Stomach (tissue), 19 donors: ENCODE measurements at places on chromosomes 7 and 10. TPM values are rescaled to one million over a fixed set of nuclear protein-coding genes. Genes with fewer than 3 reads are reported as not detected.

The BICC1 gene
- total RNA-seq, result 25.0 TPM

The TRIP6 gene
- 8.5 TPM for total RNA-seq

The NPY gene
- 2.9 TPM for total RNA-seq

DNA sequence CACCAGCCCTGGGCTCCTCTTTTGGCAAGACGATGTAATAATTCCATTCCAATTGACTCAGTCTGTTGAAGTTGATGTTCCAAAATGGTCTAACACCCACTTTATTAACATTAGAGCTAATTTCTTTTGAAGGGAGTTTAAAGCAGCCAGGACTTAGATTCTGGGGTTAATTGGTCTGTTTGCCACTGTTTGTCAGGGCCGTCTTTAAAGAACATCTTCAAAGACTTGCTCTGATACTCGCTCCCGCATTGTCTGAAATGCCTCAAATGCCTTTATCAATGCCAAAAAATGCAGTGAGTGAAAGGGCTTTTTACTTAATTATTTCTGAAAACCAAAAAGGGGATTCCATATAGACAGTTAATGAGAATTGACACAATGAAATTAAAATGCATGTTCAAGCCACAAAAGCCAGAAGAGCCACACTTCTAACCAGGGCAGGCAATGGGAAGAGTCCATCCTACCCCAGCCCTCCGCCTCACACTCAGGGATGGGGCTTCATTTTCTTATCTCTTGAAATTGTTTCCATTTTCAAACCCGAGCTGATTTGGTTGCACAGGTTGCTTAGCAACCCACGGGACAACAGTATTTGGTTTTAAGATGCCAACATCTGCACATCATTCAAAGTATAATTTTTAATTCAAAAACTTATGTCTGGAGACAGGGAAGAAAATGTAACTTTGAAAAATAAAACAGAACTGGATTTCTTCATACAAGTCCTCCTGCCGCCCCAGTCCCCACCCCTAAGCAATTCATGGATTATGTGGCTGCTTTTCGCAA, 163.0 kb downstream of the FGFR2 start:
- no peaks in the 10 kb centered on the region for H3K36me3 ChIP-seq
- H3K4me3 ChIP-seq, result no peak overlapping the region
- H3K4me1 ChIP-seq, result peaks cover 22% of the 10 kb centered on the region
- no peak for DNase-seq
- no peak overlapping the region for H3K27ac ChIP-seq

- no peaks in the 10 kb centered on the region for H3K36me3 ChIP-seq
- no peak overlapping the region for H3K27ac ChIP-seq
- H3K4me3 ChIP-seq, result no peak overlapping the region
- no peaks in the 10 kb centered on the region for H3K4me1 ChIP-seq
Measured at GRCh38 chr10:48902096-48902495, 37.5 kb downstream of the LRRC18 start.

DNA sequence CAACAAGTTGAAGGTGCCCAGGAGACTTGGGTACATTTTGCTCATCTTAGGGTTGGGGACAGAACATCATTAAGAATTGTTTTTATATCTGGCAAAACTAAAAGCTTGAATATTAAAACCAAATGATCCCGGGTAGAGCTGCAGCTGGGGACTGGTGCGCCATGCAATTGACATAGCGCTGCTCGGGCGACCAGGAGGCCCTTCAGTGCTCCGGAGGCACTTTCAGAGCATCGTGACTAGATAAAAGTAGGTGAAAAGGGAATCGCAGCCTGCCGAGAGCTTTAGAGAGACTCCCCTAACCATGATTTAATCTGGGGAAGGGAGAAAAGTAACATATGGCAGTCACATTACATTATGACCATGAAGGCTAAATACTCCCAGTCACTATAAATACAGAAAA, 21.4 kb downstream of the FOXK1 start:
- no peaks in the 10 kb centered on the region for H3K27me3 ChIP-seq
- DNase-seq, result no peak
- peaks cover 86% of the 10 kb centered on the region for H3K4me1 ChIP-seq
- peak overlapping the region; percentile 60 for H3K27ac ChIP-seq
- no peaks in the 10 kb centered on the region for H3K36me3 ChIP-seq

DNA sequence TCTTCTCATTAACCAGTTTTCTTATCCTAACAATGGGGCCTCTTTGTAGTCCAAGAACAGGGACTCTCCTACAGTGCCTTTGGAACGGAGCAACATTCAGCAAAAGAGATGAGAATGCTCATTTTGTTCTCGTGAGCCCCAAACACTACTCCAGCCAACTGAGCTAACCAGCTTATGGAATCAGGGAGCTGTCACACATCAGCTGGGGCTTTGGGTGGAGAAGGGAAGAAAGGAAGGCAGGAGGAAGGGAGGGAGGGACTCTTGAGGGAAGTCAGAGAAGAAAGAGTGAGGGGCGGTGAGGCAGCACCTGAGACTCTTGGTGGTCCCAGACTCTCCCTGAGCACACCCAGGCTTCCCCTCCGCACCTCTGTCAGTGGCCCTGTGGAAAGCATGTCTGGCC, 123.1 kb downstream of the CLEC2L start:
- peaks cover 63% of the 10 kb centered on the region for H3K4me1 ChIP-seq
- no peaks in the 10 kb centered on the region for H3K27me3 ChIP-seq
- peak overlapping the region; percentile 83 for H3K27ac ChIP-seq
- peaks cover 33% of the 10 kb centered on the region for H3K36me3 ChIP-seq

DNA sequence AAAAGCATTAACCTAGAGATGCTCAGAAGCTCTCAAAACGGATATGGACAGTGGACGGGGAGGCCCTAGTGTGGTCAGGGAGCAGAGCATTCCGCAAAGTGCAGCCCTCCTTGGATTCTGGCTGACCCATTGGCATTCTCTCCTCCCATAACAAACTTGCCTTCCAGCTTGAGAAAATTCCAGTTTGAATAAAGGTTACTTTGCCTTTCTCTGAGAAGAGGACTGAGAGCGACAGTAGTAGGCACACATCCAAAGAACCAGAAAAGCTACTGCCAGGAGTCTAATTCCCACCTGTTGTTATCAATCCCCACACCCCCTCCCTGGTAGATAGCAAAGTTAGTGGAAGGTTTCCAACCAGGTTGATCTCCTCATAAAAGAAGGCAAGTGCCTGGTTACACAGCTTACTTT, 84.7 kb upstream of the TRIL start:
- peaks cover 17% of the 10 kb centered on the region for H3K4me1 ChIP-seq
- H3K4me3 ChIP-seq, result no peak overlapping the region
- DNase-seq, result peak; percentile 54
- no peaks in the 10 kb centered on the region for H3K36me3 ChIP-seq

DNA sequence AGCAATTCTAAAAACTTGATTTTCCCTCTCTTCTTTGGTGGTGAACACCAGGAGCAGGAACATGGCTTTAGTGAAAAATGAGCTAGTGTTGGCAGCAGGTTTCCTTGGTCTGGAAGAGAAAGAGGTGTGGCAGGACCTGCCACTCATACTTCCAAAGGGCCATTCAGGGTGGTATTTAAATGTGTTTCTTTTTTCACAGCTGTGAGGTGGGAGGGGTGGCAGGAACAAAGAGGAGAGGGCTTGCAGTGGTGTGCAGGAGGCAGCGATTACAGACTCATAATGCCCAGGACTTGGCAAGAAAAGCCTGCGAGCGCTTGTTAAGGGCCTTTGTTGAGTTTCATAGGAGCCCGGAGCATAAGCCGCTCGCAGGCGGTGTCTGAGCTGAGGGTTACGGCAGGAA, 36.8 kb downstream of the WIPF3 start:
- H3K36me3 ChIP-seq, result no peaks in the 10 kb centered on the region
- no peaks in the 10 kb centered on the region for H3K27me3 ChIP-seq
- H3K4me3 ChIP-seq, result peak overlapping the region; percentile 11
- peak overlapping the region; percentile 60 for H3K27ac ChIP-seq
- H3K4me1 ChIP-seq, result peaks cover 10% of the 10 kb centered on the region

DNA sequence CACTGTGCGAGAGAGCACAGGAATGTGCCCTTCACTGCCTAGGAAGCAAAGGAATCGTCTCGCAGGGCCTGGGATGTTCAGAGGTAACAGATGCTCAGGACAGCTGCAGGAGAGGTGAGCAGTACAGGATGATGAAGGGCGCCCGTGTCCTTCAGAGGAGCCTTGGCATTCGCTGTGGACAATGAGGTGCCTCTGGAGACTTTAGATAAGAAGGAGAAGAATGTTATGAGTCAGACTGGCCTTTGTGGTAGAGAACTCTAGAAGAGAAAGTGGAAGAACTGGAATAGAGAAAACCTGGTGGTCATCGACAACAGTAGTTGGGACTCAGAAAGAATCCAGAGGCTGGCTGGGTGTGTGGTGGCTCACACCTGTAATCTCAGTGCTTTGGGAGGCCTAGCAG, 64.4 kb upstream of the LEP start:
- no peaks in the 10 kb centered on the region for H3K27me3 ChIP-seq
- H3K4me1 ChIP-seq, result no peaks in the 10 kb centered on the region
- H3K27ac ChIP-seq, result no peak overlapping the region
- H3K4me3 ChIP-seq, result no peak overlapping the region
- H3K36me3 ChIP-seq, result no peaks in the 10 kb centered on the region

GRCh38 chr10:79910344-79910743, 38.6 kb downstream of the SFTPD start:
- no peak overlapping the region for H3K4me3 ChIP-seq
- H3K27me3 ChIP-seq, result no peaks in the 10 kb centered on the region
- H3K27ac ChIP-seq, result no peak overlapping the region
- H3K4me1 ChIP-seq, result peaks cover 4% of the 10 kb centered on the region
- H3K36me3 ChIP-seq, result no peaks in the 10 kb centered on the region
- no peak for DNase-seq

- H3K27ac ChIP-seq, result no peak overlapping the region
- DNase-seq, result no peak
- no peaks in the 10 kb centered on the region for H3K36me3 ChIP-seq
- H3K4me3 ChIP-seq, result no peak overlapping the region
- peaks cover 24% of the 10 kb centered on the region for H3K4me1 ChIP-seq
Measured at GRCh38 chr10:12403119-12403518, 53.8 kb downstream of the CAMK1D start.

GRCh38 chr10:5089865-5090264, 4.3 kb upstream of the AKR1C3 start:
- H3K36me3 ChIP-seq, result no peaks in the 10 kb centered on the region
- H3K4me3 ChIP-seq, result no peak overlapping the region
- no peaks in the 10 kb centered on the region for H3K27me3 ChIP-seq
- DNase-seq, result no peak
- H3K4me1 ChIP-seq, result no peaks in the 10 kb centered on the region

- no peaks in the 10 kb centered on the region for H3K4me1 ChIP-seq
- H3K36me3 ChIP-seq, result peaks cover 4% of the 10 kb centered on the region
- no peak overlapping the region for H3K4me3 ChIP-seq
Measured at GRCh38 chr7:156703209-156703608, 62.6 kb downstream of the RNF32 start.

DNA sequence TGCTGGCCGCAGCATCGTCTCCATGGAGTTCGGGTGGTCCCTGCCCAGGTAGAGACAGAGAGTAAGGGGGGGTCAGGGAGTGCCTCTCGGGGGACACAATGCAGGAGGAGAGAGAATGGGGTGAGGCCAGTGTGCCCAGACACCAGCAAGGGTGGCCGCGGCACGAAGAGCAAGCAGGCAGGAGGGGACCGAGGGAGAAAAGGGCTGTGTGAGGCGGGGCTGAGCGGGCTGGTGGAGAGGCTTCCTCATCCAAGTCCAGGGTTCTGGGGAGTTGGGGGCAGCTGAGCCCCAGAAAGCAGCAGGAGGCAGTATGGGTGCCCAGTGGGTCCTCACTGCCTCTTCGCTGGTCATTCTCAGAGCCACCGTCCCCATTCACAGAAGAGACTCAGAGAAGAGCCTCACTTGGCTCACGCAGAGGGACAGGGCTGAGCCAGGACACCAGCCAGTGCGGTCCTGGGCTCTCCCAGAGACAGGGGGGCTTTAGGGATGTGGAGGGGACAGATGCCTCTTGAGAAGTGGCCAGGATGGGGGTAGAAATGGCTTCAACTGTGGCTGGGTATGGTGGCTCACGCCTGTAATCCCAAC, 78.9 kb downstream of the MICALL2 start:
- H3K27me3 ChIP-seq, result peaks cover 37% of the 10 kb centered on the region
- H3K27ac ChIP-seq, result no peak overlapping the region
- DNase-seq, result no peak
- no peak overlapping the region for H3K4me3 ChIP-seq

GRCh38 chr10:17122726-17123661, 6.6 kb downstream of the CUBN start:
- no peaks in the 10 kb centered on the region for H3K36me3 ChIP-seq
- H3K27ac ChIP-seq, result no peak overlapping the region
- H3K4me3 ChIP-seq, result no peak overlapping the region
- no peaks in the 10 kb centered on the region for H3K4me1 ChIP-seq

DNA sequence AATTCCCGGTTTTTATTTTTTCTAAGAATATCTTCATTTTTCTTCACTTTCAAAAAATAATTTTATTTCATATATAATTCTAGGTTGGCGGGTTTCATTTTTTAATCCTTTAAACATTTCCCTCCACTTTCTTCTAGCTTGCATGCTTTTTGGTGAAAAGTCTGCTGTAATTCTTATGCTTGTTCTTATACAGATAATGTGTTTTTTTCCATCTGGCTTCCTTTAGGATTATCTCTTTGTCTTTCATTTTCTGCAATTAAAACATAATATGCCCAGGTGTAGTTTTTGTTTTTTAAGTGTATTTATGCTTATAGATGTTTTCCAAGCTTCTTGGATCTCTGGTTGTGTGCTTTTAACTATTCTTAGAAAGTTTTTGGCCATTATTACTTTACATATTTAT, 341.3 kb upstream of the SEMA3C start:
- H3K27me3 ChIP-seq, result no peaks in the 10 kb centered on the region
- H3K4me1 ChIP-seq, result no peaks in the 10 kb centered on the region
- no peak overlapping the region for H3K27ac ChIP-seq
- no peaks in the 10 kb centered on the region for H3K36me3 ChIP-seq

DNA sequence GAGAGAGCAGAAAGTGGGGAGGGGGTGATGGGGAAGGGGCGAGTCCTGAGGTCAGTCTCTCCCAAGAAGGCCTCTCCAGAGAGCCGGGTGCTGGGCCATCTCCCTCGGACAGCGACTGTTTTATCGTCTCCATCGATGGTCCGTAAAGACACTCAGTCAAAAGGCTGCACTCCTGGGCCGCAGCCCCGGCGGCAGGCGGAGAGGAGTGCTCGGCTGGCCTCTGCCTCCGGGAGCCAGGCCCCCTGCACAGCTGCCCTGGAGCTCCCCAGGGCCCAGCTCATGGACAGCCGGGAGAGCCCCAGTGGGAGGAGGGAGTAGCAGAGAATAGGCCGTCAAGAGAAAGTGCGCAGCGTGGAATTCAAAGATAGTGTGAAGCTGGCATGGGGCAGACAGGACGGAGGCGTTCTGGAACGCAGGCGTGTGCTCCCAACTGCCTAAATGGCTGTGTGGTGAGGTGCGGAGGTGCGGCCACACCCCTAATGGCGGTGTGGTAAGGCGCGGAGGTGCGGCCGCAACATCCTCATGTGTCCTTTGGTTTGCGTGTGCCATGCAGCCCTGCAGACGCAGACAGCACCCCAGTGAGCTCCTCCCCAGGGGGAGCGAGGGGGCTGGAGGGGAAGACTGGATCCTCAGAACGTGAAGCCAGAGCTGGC, 477.5 kb upstream of the FOXK1 start:
- H3K27me3 ChIP-seq, result no peaks in the 10 kb centered on the region
- no peak for DNase-seq
- no peak overlapping the region for H3K4me3 ChIP-seq
- no peak overlapping the region for H3K27ac ChIP-seq
